Activated CD4-positive, alpha-beta T cell treated with anti-CD3 and anti-CD28 coated beads for 4 hours (primary cell): ENCODE measurements at places on chromosomes 16 and 17.
A peak's percentile ranks its signal among the peaks of the same experiment; 100 is the strongest.

GRCh38 chr16:72214821-72215220, 42.9 kb upstream of the PMFBP1 start:
- no peak for DNase-seq

DNA sequence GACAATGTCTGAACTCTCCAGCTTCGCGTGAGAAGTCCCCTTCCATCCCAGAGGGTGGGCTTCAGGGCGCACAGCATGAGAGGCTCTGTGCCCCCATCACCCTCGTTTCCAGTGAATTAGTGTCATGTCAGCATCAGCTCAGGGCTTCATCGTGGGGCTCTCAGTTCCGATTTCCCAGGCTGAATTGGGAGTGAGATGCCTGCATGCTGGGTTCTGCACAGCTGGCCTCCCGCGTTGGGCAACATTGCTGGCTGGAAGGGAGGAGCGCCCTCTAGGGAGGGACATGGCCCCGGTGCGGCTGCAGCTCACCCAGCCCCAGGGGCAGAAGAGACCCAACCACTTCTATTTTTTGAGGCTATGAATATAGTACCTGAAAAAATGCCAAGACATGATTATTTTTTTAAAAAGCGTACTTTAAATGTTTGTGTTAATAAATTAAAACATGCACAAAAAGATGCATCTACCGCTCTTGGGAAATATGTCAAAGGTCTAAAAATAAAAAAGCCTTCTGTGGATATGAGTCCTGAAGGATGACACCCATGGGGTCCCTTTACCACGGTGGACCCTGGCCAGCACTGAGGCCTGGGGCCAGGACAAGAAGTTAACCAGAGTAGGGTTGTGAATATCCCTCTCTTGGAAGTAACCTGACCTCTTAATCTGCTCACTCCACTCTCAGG, 10.5 kb upstream of the ITGAD start:
- peak; percentile 47 for DNase-seq

DNA sequence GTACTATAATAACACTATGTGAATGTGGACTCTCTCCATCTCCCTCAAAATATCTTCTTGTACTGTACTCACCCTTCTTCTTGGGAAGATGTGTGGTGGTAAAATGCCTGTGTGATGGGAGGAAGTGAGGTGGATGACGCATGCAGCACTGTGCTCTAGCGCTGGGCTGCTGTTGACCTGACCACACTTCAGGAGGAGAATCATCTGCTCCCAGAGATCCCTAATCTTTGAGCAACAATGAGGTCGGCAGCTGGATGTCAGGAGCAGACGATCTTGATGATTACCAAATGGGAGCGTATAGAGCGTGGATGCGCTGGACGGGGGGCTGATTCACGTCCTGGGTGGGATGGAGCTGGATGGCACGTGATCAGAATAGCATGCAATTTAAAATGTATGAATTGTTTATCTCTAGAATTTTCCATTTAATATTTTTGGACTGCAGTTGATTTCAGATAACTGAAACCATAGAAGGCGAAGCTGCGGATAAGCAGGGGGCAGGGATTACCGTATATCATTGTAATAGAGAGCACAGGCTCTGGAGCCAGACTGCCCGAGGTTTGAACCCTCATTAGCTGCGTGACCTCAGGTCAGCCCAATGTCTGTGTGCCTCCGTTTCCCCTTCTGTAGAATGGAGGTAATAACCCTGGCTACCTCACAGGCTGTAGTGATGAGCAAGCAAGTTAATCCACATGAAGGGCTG, 23.7 kb upstream of the CYLD start:
- no peak for DNase-seq

DNA sequence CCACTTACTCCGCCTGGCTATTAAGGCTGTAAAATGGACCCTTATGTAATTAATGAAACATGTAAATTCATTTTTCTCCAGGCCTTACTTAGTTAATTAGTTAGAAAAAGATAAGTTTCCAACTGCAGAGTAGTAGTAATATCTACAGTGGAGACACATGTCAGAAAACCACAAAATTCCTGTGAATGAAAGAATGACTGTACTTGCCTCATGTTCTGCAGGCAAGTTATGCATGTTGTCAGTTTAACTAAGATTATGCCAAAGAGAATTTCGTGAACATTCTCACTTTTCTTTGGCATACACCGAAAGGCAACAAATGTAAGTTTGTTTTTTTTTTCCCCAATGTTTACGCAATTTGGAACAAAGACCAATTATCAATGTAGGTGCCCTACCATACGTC, 16.8 kb upstream of the CCL1 start:
- no peak for DNase-seq

DNA sequence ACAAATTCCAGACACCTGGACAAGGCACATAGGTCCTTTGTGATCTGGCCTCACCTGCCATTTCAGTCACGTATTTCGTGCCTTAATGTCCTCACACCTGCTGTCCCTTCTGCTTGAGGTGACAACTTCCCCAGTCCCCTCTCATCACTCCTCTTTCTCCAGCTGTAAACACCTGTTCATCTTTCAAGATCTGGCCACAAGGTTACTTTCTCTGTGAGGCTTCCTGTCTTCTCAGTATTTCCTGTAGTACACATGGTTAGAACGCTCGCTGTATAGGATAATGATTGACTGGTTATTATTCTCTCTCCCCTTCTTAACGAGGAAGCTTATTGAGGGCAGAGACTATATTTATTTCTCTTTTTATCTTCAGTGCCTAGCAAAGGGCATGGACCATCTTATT, 74.5 kb upstream of the PMFBP1 start:
- no peak for DNase-seq

- no peak for DNase-seq
Observed at GRCh38 chr17:78529871-78530670, 47.1 kb downstream of the DNAH17 start.

- DNase-seq, result no peak
Observed at GRCh38 chr16:89861648-89862047, 11.7 kb upstream of the TCF25 start.

DNA sequence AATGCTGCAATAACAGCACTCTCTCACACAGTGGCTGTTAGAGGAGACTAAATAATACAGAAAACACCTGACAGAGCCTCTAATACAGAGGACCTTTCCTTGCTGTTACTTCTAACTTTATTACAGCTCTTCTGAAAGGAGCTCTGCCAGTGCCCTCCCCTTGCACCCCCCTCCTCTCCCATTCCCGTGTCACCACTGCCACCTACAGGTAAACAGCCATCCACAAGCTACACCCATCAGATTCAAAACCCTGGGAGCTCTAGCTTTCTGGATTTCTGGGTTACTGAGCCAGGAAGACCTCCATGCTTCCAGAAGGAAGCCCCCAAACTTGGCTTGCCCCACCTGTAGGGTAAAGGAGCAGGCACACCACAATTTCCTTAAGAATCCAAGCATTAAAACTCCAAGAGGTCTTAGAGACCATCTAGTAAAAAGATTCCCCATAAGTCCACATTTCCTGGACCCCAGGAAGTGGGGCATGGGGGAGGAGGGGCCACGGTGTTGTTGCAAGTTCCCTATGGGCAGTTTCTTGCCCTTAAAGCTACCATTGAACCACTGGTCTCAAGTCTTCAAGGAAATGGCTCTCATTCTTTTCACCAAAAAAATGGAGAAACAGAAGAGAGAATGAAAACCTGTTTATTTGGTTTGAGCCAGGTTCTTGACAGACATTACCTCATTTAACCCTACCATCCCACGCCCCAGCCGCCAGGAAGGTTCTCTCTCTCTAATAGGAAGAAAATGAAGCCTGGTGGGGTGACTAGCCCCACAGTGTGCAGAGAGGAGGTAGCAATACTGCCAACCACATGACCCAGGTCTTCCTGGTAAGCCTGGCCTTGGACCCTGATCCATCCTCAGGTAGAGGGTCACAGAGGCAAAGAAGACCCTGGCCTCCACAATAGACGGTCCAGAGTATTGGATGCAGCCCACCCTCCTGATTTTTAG, 52.8 kb downstream of the TOM1L2 start:
- DNase-seq, result peak; percentile 70

DNA sequence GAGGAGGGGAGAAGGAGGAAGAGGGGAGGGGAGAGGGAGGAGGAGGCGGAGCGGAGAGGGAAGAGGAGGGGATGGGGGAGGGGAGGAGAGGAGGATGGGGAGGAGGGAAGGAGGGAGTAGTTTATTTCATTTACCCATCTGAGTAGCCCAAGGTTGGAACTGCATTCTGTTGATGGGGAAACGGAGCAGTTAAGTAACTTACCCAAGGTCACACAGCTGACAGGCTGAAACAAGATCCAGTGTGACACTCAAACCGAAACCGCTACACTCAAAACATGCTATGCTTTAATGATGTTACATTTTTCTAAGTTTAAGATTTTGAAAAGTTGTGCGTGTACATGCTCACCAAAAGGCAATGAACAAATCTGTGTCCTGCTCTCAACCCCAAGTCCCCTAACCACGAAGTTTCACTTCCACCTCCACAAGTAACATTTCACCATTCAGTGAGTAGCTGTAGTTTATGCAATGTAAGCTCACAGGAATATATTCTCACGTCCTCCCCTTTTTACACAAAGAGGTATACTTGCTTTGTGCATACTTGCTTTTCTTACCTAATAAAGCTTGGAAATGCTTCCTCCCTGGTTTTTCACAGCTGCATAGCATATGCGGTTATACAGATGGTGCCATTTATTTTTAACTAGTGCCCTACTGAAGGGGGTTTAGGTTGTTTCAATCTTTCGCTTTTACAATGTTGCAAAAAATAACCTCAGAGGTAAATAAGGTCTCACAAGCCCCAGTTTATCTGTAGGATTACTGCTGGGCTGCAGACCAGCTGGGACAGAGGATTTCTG, 275.3 kb downstream of the PARN start:
- DNase-seq, result no peak
